ENCODE measurements at places on chromosomes 11 and 22. TPM values are rescaled to one million over a fixed set of nuclear protein-coding genes. Genes with fewer than 3 reads are reported as not detected.
A peak's percentile ranks its signal among the peaks of the same experiment; 100 is the strongest.

The GALNT18 gene
- total RNA-seq: 0.44 TPM

The MUC6 gene
- 0.08 TPM for total RNA-seq

The DDI1 gene
- total RNA-seq: not detected

DNA sequence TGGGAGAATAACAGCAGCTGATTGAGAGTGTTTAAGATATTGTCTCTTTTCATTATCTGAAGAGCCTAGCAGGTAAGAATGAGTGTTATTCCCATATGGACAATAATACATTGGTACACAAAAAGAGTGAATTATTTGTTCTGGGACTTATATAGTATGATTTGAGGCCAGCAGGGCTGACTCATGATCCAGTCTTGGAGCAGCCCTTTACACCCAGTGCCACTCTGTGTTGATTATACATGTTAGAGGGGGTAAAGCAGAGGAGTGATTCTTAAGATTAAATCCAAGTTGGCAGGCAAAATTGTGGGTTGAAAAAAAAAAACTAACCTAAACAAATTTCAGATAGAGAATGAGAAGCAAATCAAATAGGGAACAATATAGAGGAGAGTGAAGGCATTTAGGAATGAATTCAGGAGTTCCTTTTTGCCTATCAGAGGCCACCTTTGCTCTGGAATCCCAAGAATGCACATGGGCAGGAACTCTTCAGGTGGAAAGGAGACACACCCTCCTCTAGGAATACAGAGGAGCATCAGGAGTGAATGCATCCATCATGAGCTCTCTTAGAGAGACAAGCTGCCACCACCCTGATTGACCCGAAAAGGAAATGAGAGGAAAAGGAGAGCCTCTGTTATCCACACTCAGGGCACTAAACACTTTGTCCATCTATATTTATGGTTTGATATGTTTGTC lies 19.2 kb upstream of the MRGPRX1 start:
- DNase-seq: peak; percentile 38

DNA sequence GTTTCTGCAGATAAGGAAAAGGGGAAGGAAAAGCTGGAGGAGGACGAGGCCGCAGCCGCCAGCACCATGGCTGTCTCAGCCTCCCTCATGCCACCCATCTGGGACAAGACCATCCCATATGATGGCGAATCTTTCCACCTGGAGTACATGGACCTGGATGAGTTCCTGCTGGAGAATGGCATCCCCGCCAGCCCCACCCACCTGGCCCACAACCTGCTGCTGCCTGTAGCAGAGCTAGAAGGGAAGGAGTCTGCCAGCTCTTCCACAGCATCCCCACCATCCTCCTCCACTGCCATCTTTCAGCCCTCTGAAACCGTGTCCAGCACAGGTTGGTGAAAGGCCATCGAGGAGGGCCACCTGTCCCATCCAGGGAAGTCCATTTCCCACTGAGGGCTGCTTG lies 5.6 kb downstream of the TEF start:
- DNase-seq: no peak

DNA sequence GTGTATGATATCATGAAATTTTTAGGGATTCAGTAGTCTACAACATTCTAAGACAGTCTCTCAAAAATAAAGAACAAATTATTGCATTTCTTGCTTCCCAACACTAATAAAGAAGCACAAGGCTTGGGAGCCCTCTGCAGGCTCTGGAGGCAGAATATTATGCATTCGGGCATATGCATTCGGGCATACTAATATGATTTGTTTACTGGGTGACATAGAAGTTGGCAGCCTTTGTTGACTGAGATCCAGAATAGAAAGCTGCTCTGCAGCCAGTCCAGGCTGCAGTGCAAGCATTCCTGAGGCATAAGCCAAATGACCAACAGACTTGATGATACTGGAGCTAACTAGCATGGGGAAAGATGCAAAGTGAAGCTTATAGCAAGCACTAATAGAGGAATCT lies 945.5 kb downstream of the OPCML start:
- DNase-seq: no peak

All from HT-29 (cell line).